Stimulated activated naive CD4-positive, alpha-beta T cell treated with Interleukin-2 at 50 U/mL for 16 hours (primary cell): ENCODE measurements at places on chromosomes 4 and X.
A peak's percentile ranks its signal among the peaks of the same experiment; 100 is the strongest.

- DNase-seq = no peak
Observed at GRCh38 chrX:137428221-137428661, 137.7 kb upstream of the ZIC3 start.

DNA sequence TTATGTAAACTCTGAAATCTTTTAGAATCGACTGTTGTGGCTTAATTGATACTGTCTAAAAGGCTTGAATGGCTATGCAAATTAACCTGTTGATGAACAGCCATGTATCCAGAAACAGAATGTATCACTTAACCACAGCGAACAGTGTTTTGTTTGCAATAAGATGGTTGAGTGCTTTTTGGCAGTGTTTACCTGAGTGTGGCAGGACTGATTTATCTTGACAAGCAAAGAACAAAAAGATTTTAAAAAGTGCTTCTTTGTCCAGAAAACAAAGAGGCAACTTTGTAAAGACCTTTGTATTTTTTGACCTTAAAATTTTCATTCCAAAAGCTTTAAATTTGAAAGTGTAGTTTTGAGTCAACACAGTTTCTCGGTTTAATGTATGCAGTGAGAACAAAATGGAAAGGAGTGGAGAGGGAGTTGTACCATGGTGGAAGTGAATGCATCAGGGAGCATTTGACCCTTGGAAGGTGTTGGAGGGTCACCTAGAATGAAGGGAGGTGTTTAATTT is 18.0 kb downstream of the ARHGAP10 start:
- no peak for DNase-seq

- no peak for DNase-seq
Observed at GRCh38 chr4:103482893-103483292, 236.9 kb downstream of the TACR3 start.

DNA sequence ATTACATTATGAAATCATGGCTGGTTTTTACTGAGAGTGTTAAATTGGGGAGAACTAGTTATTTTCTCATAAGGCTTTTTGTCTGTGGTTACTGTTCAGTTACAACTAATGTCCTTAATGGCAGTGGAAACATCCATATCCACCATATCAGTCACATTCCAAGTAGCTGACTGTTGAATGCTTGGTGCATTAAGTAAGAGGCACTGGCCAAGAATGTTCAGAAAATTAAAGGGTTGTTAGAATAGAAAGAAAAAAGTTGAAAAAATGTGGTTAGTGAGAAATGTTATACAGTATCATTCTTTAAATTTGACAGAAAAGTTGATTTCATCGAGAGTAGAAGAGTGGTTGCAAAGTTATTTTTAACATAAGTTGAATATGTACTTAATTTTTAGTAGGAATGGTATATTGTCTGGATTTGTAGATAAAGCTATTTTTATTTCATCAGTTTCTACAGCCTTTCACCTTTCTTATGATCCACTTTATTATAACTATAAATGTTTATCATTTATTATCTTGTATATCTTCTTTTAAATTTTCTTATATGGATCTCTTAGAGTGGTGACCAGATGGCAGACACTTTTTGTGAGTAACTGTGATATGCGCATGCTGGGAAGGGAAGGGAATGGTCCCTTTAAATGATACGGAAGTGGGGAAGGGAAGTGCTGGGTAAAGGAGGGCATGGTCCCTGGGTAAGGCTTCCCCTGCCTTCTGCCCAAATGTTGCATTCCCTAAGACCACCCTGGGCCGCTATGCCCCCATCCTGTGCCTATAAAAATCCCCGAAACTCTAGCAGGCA is 2407.1 kb downstream of the ARAP2 start:
- DNase-seq = no peak

GRCh38 chr4:42643685-42644084 is 13.2 kb downstream of the ATP8A1 start:
- DNase-seq = no peak

- no peak for DNase-seq
Observed at GRCh38 chr4:138958519-138958918, 57.1 kb upstream of the NOCT start.

- DNase-seq = no peak
Observed at GRCh38 chrX:131837325-131837724, 185.8 kb upstream of the STK26 start.

DNA sequence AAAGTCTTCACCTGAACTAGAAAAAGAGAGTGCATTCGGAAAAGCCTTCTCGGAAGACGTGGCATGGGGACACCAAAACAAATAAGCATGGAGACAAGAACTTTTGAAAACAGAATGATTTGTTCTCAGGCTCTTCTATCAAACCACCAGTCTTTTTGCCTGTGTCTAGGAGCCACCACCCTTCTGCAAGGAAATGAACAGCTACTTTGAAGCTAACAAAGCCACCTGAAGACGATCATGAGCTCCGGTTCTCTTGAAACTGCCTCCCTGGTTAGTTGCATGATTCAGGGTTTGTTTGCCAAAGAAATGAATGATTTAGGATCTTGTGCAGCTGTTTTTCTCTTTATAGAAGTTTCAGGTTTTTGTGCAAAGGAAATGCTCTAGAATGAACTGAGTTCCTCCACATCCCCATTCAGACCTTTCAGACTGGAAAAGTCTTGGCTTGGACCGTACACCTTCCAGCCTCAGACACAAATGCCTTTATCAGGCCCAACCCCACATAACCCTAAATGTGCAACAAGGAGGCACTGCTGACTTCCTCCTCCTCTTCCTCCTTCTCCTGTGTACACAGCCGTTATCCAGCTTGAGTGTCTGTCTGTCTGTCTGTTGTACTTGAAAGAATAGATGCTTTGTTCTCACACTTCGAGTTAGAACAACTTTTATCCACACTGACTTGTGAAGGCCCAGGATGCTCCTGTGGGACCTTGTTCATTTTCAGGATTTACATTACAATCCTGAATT is 334.8 kb upstream of the KLF3 start:
- DNase-seq = no peak

GRCh38 chrX:115134382-115134781 is 54.8 kb upstream of the RBMXL3 start:
- no peak for DNase-seq

DNA sequence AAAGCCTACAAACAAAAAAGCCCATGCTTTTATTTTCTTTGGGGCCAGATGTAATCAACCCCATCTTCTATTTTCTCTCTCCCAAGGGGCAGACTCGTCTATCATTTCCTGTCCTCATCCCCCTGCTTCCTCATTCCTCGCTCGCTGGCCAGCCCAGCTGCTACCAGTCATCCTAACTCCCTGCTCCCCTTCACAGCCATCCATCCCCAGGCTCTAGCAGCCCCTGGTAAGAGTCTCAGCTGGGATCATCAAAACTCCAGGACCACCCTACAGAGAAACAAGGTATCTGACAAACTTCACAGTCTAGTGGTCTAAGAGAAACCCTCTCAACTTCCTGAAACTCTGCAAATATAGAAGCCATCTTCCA is 23.6 kb downstream of the SH3KBP1 start:
- no peak for DNase-seq

DNA sequence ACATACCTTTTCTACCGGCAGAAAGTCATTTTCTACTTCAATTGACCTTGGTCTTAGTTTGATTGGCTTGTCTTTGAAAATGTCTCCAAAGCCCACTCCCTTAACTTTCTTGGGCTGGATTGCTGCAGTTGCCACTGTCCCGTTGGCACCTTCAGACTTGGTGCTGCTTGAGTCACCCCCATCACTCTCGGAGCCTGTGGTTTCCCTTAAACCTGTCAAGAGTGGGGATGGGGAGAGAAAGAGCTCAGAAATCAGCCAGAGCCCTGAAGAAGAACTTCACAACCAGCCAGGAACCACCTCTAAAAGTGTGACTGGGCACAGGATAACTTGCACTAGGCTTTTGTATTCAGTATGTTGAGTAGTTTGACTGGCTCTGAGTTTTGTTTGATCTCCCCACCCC is 168.5 kb upstream of the MAP3K15 start:
- DNase-seq = peak; percentile 10

DNA sequence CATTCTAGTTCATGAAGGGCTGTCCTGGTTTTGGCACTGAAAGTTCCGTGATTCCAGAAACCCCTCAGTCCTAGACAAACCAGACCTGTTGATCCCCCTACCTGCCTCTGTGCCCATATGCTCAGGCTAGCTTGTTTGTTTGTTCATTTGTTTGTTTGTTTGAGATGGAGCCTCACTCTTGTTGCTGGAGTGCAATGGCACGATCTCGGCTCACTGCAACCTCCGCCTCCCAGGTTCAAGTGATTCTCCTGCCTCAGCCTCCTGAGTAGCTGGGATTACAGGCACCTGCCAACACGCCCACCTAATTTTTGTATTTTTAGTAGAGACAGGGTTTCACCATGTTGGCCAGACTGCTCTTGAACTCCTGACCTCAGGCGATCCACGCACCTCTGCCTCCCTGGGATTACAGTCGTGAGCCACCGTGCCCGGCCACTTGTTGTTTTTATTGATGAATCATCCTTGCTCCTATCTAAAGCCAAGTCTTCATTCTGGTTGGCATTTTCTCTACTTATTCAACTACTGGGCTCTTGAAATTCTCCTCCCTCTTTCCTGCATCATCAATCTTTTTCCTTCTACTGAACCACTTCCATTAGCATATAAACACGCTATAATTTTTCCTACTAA is 86.3 kb upstream of the BMP2K start:
- DNase-seq = no peak
